A549 treated with Hydrocortisone at 1 μM for 4 hours (cell line): ENCODE measurements at places on chromosomes 7 and 10. TPM values are rescaled to one million over a fixed set of nuclear protein-coding genes. Genes with fewer than 3 reads are reported as not detected.

SORBS1 gene
- 0.38 to 0.58 TPM (median 0.48 TPM) in 5 replicates for total RNA-seq

CRCP gene
- total RNA-seq: 23.6 to 39.0 TPM (median 26.2 TPM) in 5 replicates

SFRP4 gene
- total RNA-seq: 3.0 to 4.4 TPM (median 3.3 TPM) in 5 replicates

TEX47 gene
- not detected in 5 replicates for total RNA-seq

FAM237B gene
- total RNA-seq: 0.02 to 0.06 TPM (median 0.03 TPM) in 4 of 5 replicates, not detected in the other

AMPH gene
- total RNA-seq: 0.03 to 0.12 TPM (median 0.07 TPM) in 5 replicates

KAZALD1 gene
- total RNA-seq: 2.4 to 3.5 TPM (median 2.8 TPM) in 5 replicates

CALCR gene
- not detected in 5 replicates for total RNA-seq

LRRC17 gene
- total RNA-seq: 0.12 TPM in 1 of 5 replicates, not detected in the others

SFTPD gene
- total RNA-seq: 0.23 to 0.33 TPM (median 0.24 TPM) in 5 replicates

MYOF gene
- 177 to 295 TPM (median 215 TPM) in 5 replicates for total RNA-seq

LIPN gene
- not detected in 5 replicates for total RNA-seq

TLX1 gene
- not detected in 5 replicates for total RNA-seq

BLNK gene
- total RNA-seq: not detected in 5 replicates

NODAL gene
- not detected in 5 replicates for total RNA-seq

GCK gene
- total RNA-seq: not detected in 5 replicates
